ENCODE measurements at places on chromosomes 3 and 15.
A peak's percentile ranks its signal among the peaks of the same experiment; 100 is the strongest.

- peak; percentile 39 for DNase-seq
Measured at GRCh38 chr3:185823078-185824044, 1.5 kb downstream of the IGF2BP2 start.

- DNase-seq = no peak
Measured at GRCh38 chr3:110710156-110710555, 361.5 kb upstream of the NECTIN3 start.

- no peak for DNase-seq
Measured at GRCh38 chr3:188194332-188194731, 40.4 kb downstream of the LPP start.

- DNase-seq = no peak
Measured at GRCh38 chr3:95923496-95924210, 890.7 kb upstream of the EPHA6 start.

DNA sequence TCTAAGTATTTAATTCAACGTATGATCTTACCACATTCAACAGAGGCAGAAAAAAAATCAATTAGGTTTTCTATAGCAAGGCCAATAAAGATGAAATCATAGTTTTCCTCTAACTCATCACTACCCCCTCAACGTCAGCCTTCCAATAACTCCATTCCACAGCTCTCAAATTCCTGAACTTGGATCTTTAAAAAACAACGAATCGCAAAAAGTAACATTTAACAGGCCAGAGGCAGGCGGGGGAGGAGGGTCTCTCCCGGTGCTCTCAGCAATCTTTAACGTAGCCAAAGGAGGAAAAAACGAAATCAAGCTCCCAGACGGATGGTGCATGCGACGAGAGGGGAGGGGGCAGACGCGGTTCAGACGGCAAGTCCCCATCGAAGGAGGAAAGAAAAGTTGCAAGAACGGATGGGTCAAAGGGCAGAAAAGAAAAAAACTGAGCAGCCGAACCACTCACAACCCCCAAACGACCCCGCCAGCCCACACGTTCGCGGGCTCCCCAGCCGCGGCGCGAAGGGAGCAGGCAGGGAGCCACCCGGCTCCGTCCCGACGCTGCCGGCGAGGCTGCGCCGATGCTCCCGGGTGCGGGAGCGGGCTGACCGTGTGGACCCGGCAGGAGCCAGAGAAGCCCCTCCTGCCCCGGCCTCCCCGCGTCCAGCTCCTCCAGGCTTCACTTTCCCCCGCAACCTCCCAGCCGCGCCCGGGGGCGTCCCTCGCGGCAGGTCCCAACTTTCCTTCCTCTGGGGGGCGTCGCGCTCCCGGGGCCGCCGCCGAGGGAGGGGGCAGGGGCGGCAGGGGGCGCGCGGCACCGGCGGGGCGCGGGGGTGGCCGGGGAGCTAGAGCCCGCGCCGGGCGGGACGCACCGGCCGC is 703 bp downstream of the PEAK1 start:
- no peak for DNase-seq

DNA sequence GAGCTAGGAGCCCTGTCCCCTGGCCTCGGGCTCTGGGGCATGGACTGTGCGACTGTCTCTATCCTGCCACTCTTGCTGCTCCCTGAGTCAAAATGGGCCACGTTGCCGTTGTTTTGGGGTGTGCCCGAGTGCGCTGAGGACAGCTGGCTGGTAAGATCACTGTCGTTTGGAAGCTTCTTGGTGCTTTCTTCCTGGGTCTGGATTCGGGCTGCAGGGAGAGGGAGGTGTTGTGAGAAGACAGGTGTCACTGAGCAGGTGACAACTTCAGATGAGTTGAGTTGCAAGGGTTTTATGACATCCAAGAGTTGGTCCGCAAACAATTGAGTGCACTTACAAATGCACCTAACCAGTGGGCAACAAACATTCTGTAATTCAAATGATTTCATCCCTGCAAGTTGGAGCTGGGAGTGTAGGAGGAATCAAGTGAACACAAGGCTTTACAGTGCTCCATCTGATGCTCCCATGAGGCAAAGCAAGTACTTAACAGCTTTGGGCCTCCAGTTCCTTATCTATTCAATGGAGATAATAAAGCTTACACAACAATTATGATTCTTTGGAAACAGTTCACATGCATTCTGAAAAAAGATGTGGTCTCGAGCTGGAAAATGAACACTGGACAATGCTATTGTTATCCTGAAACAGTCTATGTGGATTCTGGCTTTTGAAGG is 11.0 kb upstream of the STARD5 start:
- DNase-seq = no peak

GRCh38 chr15:74955017-74955416 is 1.6 kb downstream of the RPP25 start:
- DNase-seq = no peak

- no peak for DNase-seq
Measured at GRCh38 chr15:43527802-43528541, 10.6 kb downstream of the MAP1A start.

GRCh38 chr3:27729325-27729724 is 7.2 kb upstream of the EOMES start:
- DNase-seq = no peak

- no peak for DNase-seq
Measured at GRCh38 chr15:55827204-55827603, 84.3 kb upstream of the PRTG start.

- DNase-seq = no peak
Measured at GRCh38 chr3:101701696-101702634, 15.4 kb upstream of the RPL24 start.

DNA sequence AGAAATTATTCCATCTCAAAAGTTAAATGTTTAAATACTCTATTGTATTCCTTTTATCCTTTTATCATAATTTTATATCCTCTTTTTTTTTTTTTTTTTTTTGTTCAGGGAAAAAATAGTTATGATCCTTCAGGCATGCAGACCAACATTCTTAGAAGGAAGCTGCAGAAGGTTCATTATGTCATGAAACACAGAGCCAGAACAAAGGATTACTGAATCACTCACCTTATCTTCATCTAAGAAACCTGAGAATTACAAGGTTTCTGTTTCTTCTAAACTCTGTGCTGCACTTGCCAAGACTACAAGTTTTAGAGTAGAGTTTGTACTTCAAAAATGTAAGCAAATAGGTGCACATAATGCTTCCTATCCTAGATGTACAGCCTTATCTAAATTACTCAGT is 3.3 kb downstream of the PLCH1 start:
- no peak for DNase-seq

GRCh38 chr3:41115069-41115468 is 84.2 kb upstream of the CTNNB1 start:
- no peak for DNase-seq

- no peak for DNase-seq
Measured at GRCh38 chr3:148845756-148846395, 18.3 kb downstream of the CPB1 start.

DNA sequence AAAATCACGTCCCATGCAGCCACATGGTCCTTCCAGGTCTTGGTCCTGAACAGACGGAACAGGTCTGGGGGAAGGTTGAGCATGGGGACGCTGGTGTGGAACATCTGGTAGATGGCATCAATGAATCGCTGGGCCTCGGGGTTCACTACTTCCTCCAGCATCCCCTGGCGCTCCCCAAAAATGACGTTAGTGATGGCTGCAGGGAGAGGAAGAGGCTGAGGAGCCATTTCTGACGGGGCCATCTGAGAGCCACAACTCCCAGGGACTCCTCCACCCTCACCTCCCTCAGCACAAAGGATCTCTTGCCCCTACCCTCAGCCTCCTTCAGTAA is 23.7 kb downstream of the CYP11A1 start:
- DNase-seq = no peak

DNA sequence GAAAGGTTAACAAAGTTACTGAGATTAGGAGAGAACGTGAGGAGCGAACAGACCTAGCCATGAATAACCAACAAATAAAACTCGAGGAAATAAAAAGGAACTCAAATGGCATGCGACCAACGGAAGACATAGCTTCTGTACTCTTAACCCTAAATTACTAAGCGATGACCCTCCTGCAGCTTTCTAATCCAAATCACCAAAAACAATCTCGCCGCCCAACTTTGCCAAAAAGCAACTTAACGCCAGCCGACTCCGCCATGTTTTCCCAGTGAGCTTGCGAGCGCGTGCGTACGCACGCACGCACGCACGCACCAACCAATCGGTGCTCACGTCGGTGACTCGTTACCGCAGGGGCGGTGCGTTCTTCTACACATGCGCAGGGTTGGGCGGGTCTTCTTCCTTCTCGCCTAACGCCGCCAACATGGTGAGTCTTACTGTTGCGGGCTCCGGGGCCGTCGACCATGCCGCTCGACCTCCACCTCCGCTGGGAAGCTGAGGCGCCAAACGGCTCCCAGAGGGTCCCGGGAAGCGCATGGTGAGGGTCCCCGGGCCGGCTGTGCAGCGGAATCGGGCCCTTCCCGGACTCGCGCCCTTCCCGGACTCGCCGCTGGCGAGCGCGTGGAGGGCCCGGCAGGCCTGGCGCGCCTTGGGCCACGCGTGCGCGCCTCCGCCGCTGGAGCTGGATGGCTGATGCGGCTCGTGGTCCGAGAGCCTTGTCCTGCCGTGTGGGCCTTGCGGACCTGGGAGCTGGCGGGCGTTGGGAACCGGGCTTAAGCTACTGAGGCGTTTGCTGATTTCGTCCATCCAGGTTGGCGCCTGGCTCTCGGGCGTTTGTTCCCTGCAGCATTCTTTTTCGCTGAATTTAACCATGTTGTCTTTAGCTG is at the start of gene RPL14:
Gene RPL14, plus strand, starts transcription at position 400 of the 884 bp plus-strand sequence. Its CDS starts 133 bp downstream, at position 533.
- DNase-seq = peak; percentile 68

- DNase-seq = no peak
Measured at GRCh38 chr15:101470548-101471239, 18.8 kb downstream of the PCSK6 start.

GRCh38 chr3:28726840-28727239 is 378.2 kb upstream of the AZI2 start:
- DNase-seq = peak; percentile 0

DNA sequence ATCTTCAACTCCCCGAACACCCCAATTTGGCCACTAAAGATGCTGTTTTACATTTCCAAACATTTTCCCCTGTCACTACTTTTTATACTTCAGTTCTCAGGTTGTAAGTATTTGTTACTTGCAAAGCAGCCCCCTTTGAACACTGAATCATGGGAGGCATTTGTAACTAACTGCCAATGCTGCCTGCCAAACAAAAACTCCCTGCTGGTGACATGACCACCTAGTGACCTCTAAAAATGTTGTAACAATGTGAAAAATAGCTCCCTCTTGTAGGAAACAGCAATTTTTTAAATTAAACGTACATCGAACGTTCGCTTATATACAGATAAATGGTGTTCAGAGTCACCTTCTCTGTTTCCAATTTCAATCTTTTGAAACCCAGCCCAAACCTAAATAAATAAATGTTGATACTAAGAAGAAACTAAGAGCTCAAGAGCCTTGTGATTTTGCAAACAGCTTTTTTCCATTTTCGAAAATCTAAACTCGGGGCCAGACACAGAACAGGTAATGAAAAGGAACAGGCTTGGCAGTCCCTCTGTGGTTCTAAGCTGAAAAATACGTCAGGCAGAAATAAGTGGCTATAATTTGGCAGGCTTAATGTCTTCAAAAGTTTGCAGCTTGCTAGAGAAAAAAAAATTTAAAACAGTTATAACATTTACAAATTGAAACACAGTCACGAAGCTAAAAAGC is 268.6 kb upstream of the WNT5A start:
- DNase-seq = no peak

- DNase-seq = peak; percentile 16
Measured at GRCh38 chr3:48739955-48740823, 23.2 kb upstream of the IP6K2 start.

DNA sequence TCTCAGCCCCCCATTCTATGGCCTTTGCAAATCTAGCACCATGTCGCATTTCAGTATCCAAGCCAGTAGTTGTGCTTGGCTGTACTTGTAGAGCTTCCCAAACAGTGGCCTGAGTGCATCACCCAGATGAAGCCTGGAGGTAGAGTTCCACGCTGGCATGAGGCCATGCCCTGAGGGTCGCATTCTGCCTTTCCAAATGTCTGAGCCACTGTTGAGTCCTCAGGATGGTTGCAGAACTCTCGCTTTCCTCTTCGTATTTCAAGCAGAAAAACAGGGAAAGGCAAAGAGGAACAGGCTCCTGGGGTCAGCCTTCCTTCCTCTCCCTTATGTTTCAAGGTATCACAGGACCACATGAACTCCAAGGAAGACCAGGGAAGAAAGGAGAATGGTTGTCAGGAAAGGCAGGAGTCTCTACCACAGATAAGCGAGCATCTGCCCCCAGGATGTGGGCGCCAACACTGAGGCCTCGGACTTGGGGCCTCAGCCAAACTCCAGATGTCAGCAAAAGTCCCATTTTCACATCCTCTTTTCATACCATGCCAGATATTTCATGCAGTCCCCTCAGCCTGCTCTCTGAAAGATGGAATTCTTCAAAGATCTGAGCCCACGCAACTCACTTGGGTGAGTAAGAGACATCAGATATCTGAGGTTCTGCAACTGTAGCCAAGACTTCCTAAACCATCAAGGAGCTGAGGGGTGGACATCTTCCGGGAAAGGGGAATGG is 19.4 kb upstream of the PRR20G start:
- no peak for DNase-seq

DNA sequence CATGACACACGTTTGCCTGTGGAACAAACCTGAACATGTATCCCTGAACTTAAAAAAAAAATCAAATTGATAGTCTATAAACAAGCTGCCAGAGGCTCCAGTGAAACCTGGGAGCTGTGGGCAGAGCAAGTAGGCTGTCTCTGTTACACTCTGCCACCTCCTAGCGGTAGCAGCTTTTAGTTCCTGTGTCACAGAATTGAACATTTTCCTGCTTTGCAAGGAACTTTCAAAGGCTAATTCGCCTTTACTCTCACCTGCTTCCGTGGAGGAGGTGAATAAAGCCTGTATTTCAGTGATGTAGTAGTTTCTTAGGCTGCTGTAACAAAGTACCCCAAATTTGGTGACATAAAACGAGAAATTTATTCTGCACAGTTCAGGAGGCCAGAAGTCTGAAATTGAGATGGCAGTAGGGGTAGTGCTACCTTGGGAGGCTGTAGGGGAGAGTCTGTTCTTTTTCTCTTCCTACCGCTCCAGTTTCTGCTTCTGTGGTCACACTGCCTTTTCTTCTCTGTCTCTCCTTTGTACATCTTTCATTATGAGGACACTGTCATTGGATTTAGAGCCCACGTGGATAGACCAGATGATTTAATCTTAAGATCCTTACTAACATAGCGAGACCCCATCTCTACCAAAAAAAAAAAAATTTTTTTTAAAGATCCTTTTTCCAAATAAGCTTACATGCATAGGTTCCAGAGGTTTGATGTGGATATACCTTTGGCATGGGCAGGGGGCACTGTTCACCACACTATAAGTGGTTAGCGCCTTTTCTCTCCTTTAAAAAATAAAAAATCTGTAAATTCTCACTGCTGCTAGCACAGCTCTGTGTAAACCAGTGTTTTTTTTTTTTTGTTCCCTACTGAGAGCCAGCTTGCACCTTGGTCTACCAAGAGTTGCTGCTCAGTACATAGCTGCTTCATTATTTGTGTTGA is 25.3 kb downstream of the FBXO22 start:
- DNase-seq = no peak

DNA sequence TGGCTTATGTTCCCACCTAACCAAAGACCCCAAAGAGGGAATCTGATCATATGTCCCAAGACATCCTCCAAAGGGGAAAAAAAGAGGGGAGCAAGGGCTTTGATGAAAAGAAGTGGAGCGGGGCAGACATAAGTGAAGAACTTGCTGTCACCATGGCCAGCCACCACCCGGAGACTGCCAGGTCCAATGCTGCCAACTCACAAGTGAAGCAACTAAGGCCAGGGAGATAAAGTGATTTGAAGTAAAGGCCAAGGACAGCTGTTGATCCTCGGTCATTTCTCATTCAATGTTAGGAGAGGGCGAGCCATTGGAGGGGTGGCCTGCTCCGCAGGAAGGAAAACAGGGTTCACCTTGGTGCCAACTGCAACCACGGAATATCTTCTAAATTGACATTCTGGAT is 72.6 kb upstream of the C3orf80 start:
- no peak for DNase-seq

- DNase-seq = no peak
Measured at GRCh38 chr3:18058666-18059065, 316.2 kb upstream of the TBC1D5 start.

GRCh38 chr3:17765819-17766472 is 23.5 kb upstream of the TBC1D5 start:
- DNase-seq = no peak
